ENCODE measurements at places on chromosomes 3 and 15. TPM values are rescaled to one million over a fixed set of nuclear protein-coding genes. Genes with fewer than 3 reads are reported as not detected.

Gene DUOX1
- total RNA-seq = 0.26 TPM

Gene GXYLT2
- 62.6 TPM for total RNA-seq

GRCh38 chr15:39860200-39860599 lies 59.9 kb downstream of the GPR176 start:
- no peak overlapping the region for H3K4me3 ChIP-seq
- no peaks in the 10 kb centered on the region for H3K4me1 ChIP-seq
- DNase-seq = no peak

- no peak for DNase-seq
- H3K27me3 ChIP-seq = peaks cover 21% of the 10 kb centered on the region
- no peak overlapping the region for H3K27ac ChIP-seq
- no peak overlapping the region for H3K4me3 ChIP-seq
- H3K4me1 ChIP-seq = peaks cover 14% of the 10 kb centered on the region
- H3K36me3 ChIP-seq = no peaks in the 10 kb centered on the region
Measured at GRCh38 chr3:10448544-10448943, 56.8 kb downstream of the ATP2B2 start.

GRCh38 chr15:65333856-65334255 lies 29.4 kb downstream of the RNU5B-1 start:
- no peak for DNase-seq
- H3K36me3 ChIP-seq = no peaks in the 10 kb centered on the region
- peaks cover 18% of the 10 kb centered on the region for H3K27me3 ChIP-seq
- H3K4me3 ChIP-seq = no peak overlapping the region
- H3K4me1 ChIP-seq = no peaks in the 10 kb centered on the region
- H3K27ac ChIP-seq = no peak overlapping the region

- peak overlapping the region; percentile 16 for H3K27ac ChIP-seq
- H3K27me3 ChIP-seq = no peaks in the 10 kb centered on the region
- H3K36me3 ChIP-seq = peaks cover 4% of the 10 kb centered on the region
Measured at GRCh38 chr3:195697582-195698324, 23.0 kb upstream of the MUC20 start.

Data from astrocyte (in vitro differentiated cells and primary cell).